LHCN-M2 (cell line): ENCODE measurements at places on chromosomes 12 and 14.
A peak's percentile ranks its signal among the peaks of the same experiment; 100 is the strongest.

- peak; percentile 47 for DNase-seq
Observed at GRCh38 chr12:89889062-89889461, 180.4 kb upstream of the ATP2B1 start.

DNA sequence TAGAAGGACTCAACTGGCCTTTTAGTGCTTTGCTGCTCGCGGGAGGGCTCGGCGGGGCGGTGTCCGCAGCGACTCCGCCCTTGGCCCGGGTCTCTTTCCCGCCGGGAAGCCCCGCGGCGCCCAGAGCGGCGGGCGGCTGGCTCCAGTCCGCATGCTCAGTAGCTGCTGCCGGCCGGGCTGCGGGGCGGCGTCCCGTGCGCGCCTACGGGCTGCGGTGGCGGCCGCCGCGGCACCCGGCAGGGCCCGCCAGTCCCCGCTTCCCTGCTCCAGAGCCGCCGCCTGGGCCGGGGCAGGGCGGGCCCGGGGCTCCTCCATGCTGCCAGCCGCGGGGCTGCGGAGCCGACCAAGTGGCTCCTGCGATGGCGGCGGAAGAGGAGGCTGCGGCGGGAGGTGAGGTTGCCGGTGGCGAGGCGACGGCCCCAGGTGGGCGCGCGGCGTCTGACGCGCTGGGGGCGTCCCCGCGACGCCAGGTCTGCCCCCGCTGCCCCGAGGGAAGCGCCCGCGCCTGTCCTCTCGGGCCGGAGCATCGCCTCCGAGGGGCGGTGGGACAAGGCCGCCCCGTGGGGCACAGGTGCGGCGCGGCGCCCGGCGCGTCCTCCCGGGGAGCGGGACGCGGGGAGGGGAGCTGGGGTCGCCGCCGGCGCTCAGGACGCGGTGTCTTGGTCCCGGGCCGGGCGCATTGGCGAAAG lies at the start of gene BMAL2:
BMAL2 (plus strand) TSS at position 123 of the 689 bp plus-strand sequence; CDS start at position 360, 237 bp downstream.
- DNase-seq: no peak

DNA sequence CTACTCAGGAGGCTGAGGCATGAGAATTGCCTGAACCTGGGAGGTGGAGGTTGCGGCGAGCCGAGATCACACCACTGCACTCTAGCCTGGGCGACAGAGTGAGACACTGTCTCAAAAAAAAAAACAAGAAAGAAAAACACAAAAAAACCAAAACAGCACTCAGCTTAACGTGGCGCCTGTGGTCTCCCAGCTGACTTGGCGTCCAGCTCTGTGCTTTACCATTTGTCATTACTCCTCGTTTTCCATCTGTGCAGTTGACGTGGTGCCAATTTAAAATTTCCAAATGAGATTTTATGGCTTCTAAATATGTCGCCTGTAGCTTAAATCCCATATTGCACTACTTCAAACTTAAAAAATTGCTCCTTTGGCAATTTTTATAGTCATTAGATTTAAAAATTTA lies 2.0 kb downstream of the MGP start:
- DNase-seq: no peak

GRCh38 chr12:50734409-50735263 lies 29.3 kb upstream of the ATF1 start:
- peak; percentile 47 for DNase-seq

DNA sequence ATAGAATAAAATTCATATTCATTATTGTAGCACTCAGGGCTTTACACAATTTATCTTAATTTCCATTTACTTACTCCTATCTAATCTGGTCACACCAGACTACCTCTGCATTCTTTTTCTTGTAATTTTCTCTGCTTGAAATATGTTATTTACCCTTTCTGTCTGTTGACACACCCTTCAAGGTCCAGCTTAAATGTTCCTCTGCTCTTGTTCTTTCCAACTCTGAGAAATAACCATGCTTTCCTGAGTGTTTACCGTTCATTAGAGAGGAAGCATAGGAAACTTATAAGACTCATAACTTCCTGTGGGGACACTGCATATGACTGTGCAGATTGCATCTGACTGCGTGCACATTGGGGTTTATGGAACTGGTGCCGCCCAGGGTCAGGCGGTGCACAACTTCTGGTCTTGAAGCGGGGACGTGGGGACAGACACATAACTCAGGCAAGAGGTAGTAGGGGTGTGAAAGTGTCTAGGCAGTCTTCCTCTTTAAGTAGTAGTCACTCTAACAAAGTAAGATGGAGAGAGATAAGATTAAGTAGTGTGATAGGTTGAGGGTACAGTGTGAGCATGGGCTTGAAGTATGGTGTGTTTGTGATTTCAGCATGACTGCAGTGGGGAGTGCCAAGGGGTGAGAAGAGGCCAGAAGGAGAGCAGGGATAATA lies 42.6 kb upstream of the FOXJ2 start:
- no peak for DNase-seq

GRCh38 chr12:27101290-27101689 lies 18.9 kb upstream of the C12orf71 start:
- DNase-seq: no peak

DNA sequence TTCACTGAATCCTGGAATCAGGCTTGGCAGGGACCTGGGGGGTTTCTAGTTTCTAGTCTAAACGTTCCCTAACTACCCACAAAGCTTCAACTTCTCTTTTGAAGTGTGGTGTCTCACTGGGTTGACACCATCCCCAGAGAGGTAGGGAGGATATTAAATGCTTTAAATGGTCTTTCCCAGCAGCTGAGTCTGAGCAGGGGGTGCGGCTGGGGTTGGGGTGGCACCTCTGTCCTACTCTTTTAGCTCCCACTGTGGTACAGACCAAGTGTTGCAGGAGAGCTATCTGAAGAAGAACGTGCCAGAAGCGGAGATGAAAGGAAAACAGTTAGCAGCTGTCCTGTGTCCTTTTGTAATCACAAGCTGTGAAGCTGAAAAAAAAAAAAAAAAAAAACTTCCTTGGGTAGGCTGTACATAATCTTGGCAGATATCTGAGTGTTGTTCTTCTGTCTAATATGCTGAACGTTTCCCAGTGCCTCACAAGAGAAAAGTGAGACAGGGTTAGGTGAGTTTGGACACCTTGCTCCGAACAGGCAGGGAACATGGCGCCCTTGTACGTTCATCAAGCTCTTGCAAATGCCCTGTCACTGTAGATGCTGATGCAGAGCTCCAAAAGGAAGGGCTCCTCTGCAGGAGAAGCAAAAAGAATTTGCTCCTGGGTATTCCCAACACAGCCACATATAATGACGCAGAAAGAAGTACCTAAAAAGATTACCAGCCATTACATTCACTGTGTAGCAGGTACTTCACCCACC lies 447.2 kb downstream of the APAF1 start:
- DNase-seq: no peak

DNA sequence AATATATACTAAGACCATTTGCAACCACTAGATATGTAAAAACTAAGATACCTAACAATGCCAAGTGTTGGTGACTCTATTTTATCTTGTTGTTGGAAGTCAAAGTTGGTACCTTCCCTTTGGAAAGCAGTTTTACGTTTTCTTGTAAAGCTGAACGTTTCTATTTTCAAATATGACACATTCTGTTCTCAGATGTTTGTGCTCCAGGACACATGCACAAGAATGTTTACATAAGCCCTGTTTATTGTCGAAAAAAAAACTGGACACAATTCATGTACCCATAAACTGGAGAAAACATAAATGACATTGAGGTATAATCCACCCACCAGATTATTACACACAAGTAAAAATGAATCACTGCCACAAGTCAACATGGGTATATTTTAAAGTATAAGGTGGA lies 967.4 kb downstream of the BCL11B start:
- no peak for DNase-seq

DNA sequence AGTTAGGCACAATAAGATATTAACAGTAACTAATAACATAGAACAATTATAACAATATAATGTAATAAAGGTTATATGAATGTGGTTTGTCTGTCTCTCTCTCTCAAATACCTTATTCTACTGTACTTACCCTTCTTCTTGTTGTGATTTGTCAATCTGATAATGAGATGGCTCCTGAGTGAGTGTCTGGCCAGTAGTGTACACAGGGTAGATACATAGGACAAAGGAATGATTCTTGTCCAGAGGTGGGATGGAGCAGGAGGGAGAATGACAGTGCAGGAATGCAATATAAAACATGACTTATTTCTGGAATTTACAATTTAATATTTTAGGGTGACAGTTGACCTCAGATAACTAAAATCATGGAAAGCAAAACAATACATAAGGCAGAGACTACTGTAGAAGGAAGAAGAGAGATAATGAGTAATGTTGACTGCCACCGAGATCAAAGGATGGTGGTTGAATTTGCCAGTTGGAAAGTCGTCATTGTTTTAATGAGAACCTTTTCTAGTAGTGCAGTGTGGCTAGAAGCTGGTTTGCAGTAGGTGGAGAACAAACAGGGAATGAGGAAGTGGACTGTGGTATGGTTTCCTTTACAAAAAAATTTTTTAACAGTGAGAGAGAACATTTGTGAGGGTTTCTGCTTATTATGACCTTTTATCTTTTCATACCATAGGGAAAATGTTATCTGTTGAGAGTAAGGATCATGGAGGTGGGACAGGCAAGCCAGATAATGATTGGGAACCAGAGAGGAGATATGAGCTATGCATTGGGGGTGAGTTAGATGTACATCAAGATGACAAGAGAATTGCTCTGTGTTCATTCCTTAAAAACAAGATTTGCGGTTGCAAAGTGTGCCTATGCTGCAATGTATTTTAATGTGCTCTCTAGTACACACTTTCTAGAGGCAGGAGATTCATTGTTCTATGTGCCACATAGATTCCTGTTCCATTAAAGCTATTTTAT lies 458.3 kb downstream of the BTG1 start:
- peak; percentile 5 for DNase-seq

DNA sequence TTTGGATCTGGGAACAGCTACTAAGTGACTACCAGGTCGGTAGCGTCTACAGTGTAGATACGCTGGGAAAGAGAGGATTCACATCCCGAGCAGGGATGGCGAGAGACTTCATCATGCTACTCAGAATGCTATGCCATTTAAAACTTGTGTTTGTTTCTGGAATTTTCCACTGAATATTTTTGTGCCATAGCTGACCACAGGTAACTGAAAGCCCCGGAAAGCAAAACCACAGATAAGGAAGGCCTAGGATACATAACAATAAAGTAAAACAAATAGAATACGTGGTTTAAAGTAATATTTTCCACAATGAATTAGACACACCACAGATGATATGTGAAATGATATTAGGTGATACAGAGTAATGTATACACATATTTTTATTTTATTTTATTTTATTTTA lies 7.9 kb upstream of the HCAR1 start:
- no peak for DNase-seq

DNA sequence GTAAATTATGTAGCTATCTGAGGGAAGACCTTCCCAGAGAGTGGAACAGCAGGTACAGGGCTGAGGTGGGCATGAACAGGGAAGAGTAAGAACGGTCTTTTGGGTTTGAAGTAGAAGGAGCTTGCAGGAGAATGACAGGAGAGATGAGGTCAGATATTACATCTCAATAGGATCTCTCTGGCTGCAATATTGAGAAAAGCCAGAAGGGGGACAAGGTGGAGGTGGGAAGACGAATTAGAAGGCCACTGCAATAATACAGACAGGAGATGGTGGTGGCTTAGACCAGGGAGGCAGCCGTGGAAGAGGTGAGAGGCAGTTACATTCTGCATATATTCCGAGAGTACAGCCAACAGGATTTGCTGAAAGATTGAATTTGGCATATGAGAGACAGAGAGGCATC lies 310.2 kb downstream of the APAF1 start:
- DNase-seq: peak; percentile 2

DNA sequence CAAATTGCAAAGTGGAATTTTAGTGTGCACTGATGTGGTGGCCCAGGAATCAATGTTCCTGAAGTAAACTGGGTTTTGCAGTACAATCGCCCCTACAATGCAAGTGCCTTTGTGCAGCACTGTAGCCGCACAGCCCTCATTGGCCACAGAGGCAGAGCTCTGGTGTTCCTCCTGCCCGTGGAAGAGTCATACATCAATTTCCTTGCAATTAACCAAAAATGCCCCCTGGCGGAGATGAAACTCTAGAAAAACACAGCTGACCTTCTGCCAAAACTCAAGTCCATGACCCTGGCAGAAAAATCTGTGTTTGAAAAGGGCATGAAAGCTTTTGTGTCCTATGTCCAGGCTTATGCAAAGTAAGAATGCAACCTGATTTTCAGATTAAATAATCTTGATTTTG lies 117.9 kb upstream of the PRB2 start:
- DNase-seq: peak; percentile 10

- DNase-seq: peak; percentile 47
Observed at GRCh38 chr12:44372259-44372658, 503.9 kb downstream of the NELL2 start.

- DNase-seq: peak; percentile 65
Observed at GRCh38 chr12:121811434-121812319, 7.9 kb downstream of the SETD1B start.

DNA sequence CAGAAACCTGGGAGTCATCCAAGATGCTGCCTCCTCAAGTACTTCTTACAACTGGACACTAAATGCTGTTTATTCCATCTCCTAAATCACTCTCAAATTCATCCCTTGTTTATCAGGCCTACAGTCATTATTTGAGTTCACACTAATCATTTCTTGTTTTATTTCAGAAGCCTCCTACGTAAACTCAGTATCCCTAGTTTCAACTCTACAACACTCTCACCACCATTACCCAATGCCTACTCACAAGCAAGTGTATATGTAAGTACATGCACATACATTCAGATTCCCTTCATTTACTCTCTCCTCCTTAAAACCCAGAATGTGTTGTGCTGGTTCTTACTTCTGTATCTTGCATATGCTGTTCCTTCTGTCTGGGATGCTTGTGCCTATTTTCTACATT lies 43.0 kb downstream of the DDHD1 start:
- no peak for DNase-seq

GRCh38 chr14:20418501-20418909 lies 5.2 kb upstream of the TEP1 start:
- DNase-seq: no peak

DNA sequence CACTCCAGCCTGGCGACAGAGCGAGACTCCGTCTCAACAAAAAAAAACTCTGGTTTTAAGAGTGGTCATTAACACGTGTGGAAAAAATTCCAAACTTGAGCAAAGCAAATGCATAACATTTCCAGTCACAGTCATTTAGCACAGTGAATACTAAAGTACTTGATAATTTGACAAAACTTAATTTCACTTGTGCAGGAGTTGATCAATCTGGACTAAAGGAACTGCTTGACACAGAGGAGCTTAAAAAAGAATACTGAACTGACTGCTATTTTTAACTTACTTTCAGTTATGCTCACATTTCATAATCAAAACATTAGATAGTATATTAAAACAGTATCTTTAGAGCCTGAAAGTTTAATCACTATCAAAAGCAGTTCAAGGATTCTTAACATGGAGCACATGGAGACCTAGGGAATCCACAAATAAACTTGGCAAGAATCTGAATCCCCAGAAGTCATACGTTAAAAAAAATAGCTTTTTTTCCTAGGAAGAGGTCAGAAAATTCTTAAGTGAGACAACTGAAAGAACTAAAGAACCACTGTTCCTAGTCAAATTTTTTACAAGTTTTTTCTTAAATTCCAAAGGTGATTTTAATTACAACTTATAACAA lies 7.4 kb downstream of the UBE2N start:
- DNase-seq: no peak

GRCh38 chr14:45083976-45084722 lies at the start of gene PRPF39:
Gene PRPF39, plus strand, starts transcription at chr14:45084116. Its CDS starts 11,124 bp downstream, at chr14:45095240.
- peak; percentile 88 for DNase-seq

- DNase-seq: no peak
Observed at GRCh38 chr12:114444422-114445279, 38.7 kb upstream of the TBX5 start.
